Right hindlimb (tissue), 1 donor: ENCODE measurements at places on chromosomes 7 and 10.

DNA sequence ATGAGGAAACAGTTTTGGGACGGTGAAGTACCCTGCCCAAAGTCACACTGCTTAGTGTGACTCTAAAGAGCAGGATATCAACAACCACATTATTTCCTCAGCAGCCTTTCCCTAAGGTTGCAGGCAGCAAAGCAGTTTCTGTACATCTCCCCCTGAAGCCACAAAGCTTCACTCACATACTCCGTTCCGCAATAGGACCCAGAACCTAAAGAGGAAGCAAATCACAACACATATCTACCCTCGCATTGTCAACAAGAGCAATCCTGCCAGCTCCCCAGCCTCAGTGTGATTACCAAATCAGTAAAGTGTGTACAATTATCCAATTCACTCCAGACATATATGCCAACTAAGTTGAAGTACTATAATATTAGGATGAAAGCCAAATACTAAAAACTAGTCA, 30.8 kb downstream of the VAX1 start:
- no peak for DNase-seq

- DNase-seq, result no peak
These were observed 174.5 kb downstream of the GFRA1 start for GRCh38 chr10:116098411-116099022.

DNA sequence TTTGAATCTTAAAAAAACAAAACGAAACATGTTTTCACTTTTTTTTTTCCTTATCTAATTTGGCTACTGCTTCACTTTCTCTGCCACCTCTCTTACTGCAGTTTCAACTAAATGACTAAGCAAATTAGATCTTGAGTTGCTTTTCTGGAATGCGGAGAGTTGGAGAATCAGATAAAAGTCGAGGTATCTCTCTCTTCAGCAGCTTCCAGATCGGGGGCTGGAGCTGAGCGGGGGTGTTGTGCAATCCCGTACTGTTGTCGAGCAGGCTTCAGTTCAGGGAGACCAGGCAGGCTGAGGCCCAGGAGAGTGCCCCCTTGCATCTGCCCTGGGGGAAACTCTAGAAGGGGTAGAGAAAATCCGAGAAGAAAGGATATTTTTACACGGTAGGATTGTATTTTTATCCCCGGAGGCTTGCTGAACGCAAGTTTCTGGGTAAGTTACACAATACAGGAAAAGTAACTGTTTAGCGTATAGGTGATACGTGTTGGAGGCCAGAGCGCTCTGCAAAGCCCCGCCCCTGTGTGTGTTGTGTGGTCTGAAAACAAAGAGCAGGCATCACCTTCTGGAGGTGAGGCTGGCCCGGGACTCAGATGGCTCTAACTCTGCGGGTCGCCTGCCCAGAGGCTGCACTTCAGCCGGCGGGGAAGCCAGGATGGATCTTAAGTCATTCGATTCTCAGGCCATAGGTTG, 116.6 kb downstream of the KLF6 start:
- DNase-seq, result no peak

DNA sequence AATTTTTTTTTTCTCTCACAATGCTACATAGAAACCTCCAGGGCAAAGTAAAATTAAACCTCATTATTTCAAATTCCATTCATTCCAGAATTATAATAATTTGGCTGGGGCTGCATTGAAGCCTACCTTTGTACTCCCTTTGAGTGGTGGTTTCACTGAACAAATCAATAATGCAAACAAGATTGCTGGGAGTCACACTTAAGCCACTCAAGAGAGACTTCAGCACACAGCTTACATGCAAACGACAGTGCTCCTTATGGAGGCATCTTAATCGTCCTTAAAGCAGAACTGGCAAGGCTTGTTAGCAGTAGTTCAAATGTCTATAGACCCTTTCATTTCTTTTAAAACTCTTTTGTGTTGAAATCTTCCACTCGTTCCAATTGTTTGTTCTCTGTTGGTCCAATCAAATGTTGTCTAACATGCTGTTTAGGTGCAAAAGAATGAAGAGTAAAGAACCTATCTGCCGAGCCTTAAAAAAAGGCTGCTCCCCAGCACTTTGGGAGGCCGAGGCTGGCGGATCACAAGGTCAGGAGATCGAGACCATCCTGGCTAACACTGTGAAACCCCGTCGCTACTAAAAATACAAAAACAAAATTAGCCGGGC, 294.9 kb downstream of the FGFR2 start:
- DNase-seq, result no peak

GRCh38 chr10:80484243-80484642, 30.1 kb downstream of the TSPAN14 start:
- DNase-seq, result no peak

DNA sequence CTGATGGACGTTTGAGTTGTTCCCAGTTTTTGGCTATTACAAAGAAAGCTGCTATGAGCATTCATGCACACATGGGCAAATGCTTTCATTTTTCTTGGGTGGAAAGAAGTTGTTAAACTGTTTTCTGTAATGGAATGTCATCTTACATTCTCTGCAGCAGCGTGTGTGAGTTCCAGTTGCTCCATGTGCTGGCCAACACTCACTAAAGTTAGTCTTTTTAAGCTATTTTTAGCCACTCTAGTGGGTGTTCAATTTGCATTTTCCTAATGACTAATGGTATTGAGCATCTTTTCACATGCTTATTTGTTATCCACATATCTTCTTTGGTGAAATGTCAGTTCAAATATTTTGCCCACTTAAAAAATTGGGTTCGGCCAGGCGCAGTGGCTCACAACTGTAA, 82.8 kb upstream of the COL13A1 start:
- DNase-seq, result no peak

DNA sequence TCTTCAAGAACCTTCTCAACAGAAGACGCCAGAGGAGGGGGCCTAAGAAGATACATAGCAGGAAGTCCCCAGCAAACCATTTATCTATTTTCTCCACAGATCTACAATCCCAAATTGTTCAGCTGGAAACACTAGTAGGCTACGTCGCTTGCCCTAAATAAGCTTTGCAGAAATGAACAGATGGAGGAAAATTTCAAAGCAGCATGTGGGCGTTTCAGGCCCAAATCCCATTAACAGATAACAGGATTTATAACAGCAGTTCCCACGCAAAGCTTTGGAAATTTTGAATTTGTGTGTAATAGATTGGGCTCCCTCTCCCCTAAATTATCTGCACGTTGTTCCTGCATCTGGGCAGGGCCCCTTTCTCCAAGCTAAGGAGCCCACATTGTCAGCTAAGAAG, 60.6 kb upstream of the FRMD4A start:
- DNase-seq, result no peak

GRCh38 chr7:53811555-53812079, 730.6 kb upstream of the VSTM2A start:
- no peak for DNase-seq

DNA sequence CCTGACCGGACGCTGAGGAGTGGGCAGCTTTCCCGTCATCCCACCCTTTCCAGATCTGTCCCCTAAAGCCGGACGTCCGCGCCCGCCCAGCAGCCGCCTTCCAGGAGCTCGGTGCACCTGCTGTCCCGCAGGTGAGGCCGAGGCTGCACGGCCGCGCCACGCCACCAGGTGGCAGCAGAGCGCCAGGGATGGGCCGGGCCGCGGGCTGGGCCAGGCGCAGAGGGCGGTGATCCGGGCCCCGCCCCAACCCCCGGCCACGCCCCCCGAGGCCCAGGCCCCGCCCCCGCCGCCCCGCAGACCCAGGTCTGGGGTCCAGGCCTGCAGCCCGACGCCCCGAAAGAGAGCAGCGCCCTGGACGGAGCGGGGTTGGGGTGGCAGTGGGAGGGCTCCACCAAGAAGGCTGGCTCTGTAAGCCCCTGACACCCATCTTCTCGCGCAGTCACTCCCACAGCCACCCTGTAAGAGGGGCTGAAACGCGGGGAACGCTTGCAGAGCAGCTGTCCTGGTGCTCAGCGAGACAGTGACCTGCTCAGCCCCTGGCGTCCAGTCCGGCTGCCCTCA, 32.2 kb downstream of the FOXL3 start:
- DNase-seq, result peak; percentile 70
